ENCODE measurements at places on chromosomes 3 and 15.

GRCh38 chr3:133124511-133124910, 86.3 kb downstream of the TMEM108 start:
- DNase-seq, result peak; percentile 2

- no peak for DNase-seq
Measured at GRCh38 chr3:68004091-68004490, 349.7 kb upstream of the SUCLG2 start.

GRCh38 chr3:69290006-69290405, 95.9 kb downstream of the FRMD4B start:
- DNase-seq, result no peak

GRCh38 chr15:71654720-71655174, 155.6 kb upstream of the NR2E3 start:
- peak; percentile 58 for DNase-seq

DNA sequence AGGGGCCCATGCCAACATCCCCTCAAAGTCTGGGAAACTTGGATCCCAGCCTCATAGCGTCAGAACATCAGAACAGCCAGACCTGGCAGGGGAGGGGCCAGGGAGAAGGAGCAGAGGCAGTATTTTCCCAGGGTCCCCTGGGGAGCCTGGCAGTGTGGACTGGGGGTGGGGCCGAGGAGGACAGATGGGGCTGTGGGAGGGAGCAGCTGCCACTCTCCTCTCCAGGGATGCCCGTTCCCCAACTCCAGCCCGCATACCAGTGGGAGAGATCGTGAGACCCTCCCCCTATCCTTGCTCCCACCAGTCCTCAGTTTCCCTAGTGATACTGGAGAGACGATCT, 6.5 kb upstream of the DNAJB8 start:
- DNase-seq, result no peak

DNA sequence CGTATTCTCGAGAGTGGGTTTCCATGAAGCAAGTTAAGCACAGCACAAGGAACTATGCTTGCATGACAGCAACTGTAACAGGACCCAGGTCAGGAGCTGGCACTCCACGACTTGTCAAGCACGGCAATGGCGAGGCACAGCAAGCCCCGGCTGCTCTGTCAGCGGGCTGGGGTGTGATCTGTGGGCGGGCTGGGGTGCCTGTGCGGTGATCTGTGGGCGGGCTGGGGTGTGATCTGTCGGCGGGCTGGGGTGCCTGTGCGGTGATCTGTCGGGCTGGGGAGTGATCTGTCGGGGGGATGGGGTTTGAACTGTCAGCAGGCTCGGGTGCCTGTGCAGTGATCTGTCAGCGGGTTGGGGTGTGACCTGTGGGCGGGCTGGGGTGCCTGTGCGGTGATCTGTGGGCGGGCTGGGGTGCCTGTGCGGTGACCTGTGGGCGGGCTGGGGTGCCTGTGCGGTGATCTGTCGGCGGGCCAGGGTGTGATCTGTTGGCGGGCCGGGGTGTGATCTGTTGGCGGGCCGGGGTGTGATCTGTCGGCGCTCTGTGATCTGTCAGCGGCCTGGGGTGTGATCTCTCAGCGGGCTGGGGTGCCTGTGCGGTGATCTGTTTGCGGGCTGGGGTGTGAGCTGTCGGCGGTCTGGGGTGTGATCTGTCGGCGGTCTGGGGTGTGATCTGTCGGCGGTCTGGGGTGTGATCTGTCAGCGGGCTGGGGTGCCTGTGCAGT, 205.7 kb downstream of the XXYLT1 start:
- no peak for DNase-seq

GRCh38 chr3:184496933-184497332, 64.7 kb upstream of the EPHB3 start:
- no peak for DNase-seq

DNA sequence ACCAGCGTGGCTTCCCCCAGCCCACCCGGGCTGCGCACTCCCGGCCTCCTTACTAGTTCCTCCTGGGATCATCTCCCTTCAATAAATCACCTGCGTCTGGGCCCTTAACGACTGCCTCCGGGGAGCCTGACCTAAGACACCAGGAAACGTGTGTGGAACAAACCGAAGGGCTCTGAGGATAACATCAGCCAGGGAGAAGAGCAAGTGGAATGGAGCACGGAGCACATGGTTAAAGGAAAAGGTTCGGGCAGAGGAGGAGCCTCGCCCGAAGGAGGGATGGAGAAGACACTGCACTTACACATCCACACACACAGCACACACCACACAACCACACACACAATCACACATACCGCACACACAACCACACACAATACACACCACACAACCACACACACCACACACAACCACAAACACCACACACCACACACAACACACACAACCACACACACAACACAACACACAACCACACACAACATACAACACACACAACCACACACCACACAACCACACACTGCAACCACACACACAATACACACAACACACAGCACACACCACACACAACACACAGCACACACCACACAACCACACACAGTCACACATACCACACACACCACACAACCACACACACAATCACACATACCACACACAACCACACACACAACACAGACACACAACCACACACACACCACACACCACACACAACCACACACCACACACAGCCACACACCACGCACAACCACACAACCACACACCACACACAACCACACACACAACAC, 24.7 kb downstream of the CPN2 start:
- peak; percentile 39 for DNase-seq

DNA sequence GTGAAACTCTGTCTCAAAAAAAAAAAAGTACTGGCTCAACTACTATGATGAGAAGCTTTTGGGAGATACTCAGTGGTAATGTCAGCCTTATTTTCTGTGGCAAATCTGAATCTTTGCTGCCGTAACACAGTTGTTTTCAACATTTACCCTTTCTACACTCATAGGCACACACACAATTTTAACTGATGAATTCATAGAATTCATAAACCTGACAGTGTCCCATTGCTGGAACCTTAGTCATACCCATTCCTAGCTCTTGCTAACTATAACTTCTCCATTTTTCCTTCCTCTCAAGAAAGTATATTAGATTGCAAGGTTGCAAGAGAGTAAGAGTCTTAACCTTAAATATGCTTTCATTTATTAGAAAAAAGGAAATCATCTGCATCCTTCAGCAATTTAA, 496.6 kb downstream of the FHIT start:
- peak; percentile 74 for DNase-seq

DNA sequence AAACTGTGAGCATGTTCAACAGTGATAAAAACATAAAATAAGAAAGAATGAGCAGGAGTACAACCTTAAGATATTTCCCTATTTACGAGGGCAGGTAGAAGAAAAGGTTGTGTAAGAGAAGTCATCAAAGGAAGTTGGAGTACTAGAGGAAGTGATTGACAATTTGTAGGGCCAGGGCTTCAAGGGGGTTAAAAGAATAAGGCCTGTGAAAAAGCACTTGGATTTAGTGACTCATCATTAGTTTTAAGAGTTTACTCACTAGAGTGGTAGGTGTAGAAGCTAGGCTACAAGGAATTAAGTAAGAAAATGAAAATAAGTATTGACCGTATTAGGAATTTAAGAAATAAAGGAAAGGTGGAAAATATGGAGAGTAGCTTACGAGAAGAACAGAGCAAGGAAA, 23.6 kb downstream of the KCNMB3 start:
- no peak for DNase-seq

DNA sequence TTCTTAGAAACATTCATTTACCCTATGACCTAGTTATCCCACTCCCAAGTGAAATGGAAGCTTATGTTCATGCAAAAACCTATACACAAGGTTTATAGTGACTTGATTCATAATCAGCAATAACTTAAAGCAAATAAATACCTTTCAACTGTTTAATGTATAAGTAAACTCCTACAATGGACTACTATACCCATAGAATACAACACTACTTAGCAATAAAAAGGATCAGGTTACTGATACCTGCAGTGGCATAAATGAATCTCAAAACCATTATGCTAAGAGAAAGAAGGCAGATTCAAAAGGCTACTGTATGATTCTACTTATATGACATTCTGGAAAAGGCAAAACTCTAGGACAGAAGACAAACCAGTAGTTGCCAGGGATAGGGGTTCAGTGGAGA, 8.3 kb upstream of the POLR2M start:
- no peak for DNase-seq

- no peak for DNase-seq
Measured at GRCh38 chr15:85007741-85008397, 26.2 kb downstream of the PDE8A start.

- DNase-seq, result no peak
Measured at GRCh38 chr3:42613462-42613861, 13.0 kb downstream of the NKTR start.

DNA sequence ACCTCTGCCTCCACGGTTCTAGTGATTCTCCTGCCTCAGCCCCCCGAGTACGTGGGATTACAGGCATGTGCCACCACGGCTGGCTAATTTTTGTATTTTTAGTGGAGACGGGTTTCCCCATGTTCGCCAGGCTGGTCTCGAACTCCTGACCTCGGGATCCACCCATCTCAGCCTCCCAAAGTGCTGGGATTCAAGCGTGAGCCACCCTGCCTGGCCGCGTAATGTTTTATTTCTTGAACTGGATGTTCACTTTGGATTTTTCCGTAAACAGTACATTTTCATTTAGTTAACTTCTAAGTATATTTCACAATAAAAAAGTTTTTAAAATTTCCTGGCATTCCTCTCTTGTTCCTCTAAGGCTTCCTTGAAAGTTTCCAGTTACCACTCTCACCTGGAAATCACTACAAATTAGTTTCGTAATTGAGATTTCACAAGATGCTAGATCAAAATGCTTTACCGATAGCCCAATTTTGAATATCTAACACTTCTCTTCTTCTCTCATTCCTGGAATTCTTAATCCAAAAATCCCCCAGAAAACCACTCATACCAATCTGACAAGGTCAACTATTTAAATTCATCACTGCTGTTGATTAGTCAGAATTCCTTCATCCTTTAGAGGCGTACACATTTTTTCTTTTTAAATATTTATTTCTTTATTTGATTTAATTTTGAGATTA, 44.7 kb upstream of the INO80 start:
- peak; percentile 67 for DNase-seq

DNA sequence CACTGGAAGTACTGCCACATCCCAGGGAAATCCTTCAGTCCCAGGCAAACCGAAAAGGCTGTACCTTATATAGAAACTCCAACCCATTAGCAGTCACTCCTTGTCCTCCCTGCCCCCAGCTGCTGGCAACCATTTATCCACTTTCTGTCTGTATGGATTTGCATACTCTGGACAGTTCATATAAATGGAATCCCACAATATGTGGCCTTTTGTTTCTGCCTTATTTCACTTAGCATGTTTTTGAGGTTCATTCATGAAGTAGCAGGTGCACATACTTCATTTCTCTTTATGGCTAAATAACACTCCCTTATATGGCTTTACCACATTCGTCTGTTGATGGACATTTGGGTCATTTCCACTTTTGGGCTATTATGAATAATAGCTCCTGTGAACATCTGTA, 51.6 kb upstream of the CMTM8 start:
- peak; percentile 6 for DNase-seq

All from fibroblast of skin of right quadriceps (primary cell).